ENCODE measurements at places on chromosomes 13 and 19.

- no peak for DNase-seq
These were observed 1.3 kb upstream of the KLK8 start for GRCh38 chr19:51002542-51003311.

- no peak for DNase-seq
These were observed 21.1 kb upstream of the CCDC97 start for GRCh38 chr19:41288673-41289530.

DNA sequence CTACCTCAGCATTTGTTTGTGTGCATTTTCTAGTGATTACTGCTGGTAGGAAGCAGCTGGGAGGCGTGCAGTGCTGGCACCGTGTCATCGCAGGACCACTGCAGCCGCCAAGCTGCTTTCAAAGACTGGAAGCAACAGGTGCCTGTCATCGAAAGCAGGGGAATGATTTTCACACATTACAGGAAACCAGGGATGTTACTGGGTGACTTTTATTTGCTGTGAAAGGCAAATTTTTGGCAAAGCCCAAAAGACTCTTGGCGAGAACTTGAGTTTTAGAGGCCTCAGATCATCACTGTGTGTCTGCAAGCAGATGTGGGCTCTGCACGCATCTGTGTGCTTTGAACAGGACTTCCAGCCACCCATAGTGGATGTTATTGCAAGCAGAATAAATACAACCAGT lies 176.4 kb downstream of the FLT1 start:
- DNase-seq = no peak

- no peak for DNase-seq
These were observed 4.9 kb upstream of the ZC3H13 start for GRCh38 chr13:46057256-46058015.

- no peak for DNase-seq
These were observed 389.9 kb downstream of the RFC3 start for GRCh38 chr13:34207872-34208271.

DNA sequence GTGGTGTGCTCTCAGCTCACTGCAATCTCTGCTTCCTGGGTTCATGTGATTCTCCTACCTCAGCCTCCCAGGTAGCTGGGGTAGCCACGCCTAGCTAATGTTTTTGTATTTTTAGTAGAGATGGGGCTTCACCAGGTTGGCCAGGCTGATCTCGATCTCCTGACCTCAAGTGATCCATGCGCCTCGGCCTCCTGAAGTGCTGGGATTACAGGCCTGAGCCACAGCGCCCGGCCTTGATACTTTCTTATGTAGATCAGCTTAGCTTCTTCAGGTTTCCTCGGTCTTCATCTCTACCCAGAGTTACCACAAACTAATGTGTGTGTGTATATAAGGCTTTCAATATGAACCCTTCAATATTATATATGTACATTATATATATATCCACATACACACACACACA lies 9.9 kb upstream of the CCDC61 start:
- no peak for DNase-seq

DNA sequence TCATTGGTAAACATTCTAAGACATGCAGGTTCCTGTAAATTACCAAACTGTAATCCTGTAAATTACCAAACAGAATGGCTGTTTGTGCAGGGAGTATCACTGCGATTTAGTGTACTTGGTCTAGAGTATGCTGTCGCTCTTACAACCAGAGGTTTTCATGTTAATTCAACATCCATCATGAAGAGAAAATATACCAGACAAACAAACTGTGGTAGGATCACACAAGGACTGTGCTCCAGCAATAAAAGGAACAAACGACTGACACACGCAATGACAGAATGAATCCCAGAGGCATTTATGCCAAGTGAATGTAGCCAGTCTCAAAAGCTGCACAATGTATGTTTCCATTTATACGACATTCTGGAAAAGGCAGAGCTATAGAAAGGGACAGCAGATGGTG lies 31.2 kb downstream of the RFX2 start:
- DNase-seq = no peak

DNA sequence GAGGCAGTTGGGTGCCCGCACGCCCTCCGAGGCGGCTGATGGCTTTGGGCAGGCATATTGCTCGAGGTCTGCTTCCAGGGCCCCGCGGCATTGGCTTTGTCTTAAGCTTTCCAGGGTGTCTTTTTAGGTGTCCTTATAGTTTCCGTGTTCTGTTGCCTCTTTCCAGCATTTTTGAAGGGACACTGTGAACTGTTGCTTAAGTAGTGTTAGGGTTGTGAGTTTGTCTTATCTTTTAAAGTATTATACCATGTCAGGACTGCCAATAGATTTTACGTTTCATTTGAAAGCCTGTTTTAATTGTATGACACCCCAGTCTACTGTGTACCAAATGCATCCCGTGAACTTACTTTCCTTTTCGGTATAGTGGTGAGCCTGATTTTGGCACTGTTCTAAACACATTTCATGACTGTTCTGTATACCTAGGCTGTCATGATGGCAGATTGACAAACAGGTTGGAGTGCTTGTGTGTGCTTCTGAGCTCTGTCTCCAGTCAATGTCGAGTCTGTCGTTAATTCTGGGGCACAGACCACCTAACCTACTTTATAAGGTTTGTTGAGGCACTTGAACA lies 656 bp downstream of the PCCA start:
- peak; percentile 15 for DNase-seq

- no peak for DNase-seq
These were observed 750 bp downstream of the RAB20 start for GRCh38 chr13:110560601-110561343.

- no peak for DNase-seq
These were observed 16.3 kb downstream of the ZNF714 start for GRCh38 chr19:21098291-21098690.

GRCh38 chr19:54094426-54095000 lies 6.1 kb downstream of the OSCAR start:
- DNase-seq = no peak

GRCh38 chr19:19382118-19382517 lies 23.4 kb upstream of the GATAD2A start:
- no peak for DNase-seq

GRCh38 chr13:33624740-33625139 lies 193.2 kb upstream of the RFC3 start:
- DNase-seq = no peak

DNA sequence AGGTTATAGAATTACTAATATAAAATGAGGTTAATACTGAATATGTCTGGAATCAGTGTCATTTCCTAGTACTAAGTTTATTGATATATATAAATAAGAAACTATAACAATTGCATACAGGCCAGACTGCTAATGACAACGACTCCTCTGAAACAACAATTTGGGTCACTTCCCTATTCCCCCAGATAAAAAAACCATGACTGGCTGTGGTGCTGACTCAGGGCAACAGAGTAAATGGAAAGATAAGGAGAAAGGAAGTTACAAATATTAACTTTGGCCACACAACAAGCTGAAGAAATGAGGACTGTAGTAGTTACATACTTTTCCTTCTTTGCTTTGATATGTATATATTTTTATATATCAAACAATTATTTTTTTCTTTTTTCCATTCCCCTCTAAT lies 263.7 kb upstream of the PCDH9 start:
- no peak for DNase-seq

DNA sequence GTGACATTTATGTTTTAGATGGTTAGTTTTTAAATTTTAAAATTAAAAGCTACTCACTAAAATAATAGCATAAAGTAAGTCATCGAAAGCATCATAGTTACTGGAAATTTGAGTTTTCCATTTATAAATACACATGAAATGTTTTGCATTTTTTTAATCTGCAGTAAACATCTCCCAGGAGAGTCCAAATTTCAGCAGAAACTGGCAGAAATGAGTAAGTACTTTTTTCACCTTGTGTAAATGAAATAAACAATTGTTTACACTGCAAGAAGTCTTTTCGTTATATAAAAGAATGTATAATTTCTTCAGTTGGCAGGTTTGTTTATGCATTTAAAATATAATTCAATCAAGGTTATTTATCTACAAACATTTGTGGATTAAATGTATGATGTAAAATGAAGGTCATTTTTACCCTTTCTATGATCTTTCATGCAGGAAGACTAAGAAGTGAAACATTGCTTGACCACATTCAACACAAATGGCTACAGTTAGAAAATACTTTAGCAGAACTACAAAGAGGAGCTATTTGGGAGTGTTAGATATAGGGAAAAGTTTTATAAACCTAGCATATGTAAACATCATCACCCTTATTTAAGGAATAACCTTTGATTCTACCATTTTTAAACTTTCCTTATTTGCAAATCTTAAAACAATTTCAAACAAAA lies 55.6 kb downstream of the RCBTB2 start:
- no peak for DNase-seq

- no peak for DNase-seq
These were observed 40.8 kb downstream of the SLC7A9 start for GRCh38 chr19:32828643-32829344.

GRCh38 chr19:31223740-31224534 lies 125.3 kb downstream of the TSHZ3 start:
- no peak for DNase-seq

DNA sequence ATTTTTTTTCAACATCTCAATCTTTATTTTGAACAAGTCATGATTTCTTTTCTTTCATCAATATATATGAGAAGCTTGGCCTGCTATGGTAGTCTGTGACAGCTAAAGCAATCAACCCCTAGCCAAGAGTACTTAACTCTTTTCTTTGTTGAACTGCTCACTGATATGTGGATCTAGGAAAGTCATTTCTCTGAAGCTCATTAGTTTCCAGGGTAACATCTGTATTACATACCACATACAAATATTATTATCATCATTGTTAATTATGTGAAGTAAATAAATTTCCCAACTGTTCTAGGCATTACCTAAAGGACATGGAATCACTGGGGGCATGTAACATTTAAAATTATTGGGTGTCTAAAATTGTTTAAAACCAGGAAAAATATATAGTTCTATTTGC lies 267.3 kb downstream of the DCT start:
- no peak for DNase-seq

- DNase-seq = no peak
These were observed 36.0 kb upstream of the SERP2 start for GRCh38 chr13:44337581-44337980.

DNA sequence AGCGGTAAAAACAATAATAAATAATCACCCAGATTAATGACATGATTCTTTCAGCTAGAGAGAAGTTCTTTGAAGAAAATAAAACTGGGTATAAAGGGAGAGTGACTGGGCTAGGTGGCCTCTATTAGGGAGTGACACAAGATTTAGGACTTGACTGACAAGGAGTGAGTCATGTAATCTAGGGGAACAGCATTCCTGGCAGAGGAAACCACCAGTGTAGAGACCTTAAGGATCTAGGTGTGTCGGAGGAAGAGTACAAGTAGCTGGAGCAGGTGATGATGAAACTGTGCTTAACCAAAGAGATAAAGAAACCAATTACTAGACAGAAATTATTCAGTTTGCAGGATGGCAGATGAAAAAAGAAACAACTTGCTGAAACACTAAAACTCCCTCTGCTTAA lies 248.0 kb downstream of the RFC3 start:
- no peak for DNase-seq

GRCh38 chr19:12756150-12756883 lies 4.7 kb downstream of the BEST2 start:
- no peak for DNase-seq

GRCh38 chr13:91643394-91643793 lies 245.0 kb downstream of the GPC5 start:
- no peak for DNase-seq

- no peak for DNase-seq
These were observed 82.4 kb upstream of the IRS2 start for GRCh38 chr13:109868578-109869311.

DNA sequence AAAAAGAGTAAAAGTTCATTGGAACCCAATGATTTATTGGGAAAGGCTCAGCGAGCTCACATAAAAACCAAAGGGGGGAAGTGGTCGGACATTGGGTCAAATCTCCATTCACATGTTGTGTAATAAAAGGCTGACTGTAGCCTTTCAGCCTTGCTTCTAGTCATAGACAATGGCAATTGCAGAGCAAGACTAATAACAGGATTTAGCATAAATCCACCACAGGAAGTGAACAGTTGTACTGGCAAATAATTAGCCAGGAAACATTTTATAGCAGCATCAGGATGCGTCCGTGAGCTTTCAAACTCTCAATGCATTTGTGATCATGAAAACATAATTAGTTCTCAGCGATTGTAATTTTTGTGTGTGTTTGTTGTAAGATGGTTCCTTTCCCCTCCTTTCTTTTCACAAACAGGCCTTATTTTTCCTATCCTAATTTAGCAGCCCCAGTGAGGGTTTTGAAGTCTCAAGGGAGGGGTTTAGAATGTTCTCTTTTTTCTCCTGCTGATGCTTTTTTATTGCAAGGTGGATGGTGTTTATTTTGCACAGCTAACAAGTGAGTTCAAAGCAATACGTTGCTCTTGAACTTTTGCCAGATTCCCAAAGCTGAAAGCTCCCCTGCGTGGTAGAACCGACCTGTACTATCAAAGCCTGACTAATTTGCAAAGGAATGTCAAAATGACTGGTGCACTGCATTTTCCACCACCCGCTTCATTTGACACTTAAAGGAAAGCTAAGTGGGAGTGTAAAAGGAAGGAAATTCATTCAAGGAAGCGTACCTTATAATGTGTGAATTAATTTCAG lies 105.6 kb downstream of the SPRY2 start:
- no peak for DNase-seq

DNA sequence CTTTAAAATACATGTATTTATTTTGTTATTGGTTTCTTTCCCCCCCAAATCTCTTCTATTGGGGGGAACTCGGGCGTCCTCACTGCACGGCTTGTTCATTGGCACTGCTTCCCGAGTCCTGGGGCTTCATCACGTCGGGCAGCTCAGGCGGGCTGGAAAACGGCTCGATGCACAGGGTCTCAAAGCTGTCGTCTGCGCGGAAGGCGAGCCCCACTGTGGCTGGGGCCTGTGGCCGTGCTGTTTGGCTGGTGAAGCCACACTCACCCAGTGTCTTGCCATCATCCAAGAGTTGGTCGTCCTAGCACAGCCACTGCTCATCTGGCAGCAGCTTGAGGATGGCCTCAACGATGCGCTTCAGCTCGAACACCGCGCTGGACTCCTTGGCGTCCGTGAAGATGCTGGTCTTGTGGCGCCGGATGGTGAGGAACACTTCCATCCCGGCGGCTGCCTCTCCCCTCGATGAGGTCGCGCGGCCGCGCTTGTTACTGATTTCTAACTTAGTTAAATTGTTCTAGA lies 6.0 kb upstream of the ATP8A2 start:
- no peak for DNase-seq

DNA sequence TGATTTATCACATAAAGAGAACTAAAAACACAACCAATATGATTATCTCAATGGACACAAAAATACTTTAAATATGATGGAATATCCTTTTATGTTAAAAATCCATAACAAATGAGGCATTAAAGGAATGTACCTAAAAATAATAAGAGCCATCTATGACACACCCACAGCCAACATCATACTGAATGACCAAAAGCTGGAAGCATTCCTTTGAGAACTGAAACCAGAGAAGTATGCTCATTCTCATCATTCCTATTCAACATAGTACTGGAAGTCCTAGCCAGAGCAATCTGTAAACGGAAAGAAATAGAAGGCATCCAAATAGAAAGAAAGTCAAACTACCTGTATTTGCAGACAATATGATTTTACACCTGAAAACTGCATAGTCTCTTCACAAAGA lies 671.0 kb downstream of the SLITRK1 start:
- DNase-seq = no peak

- DNase-seq = no peak
These were observed 134.8 kb downstream of the LACC1 start for GRCh38 chr13:44014501-44014900.

GRCh38 chr19:53621885-53622740 lies 9.7 kb upstream of the DPRX start:
- DNase-seq = no peak

- DNase-seq = no peak
These were observed 131.7 kb downstream of the KLF5 start for GRCh38 chr13:73190477-73190876.
